ENCODE measurements at places on chromosomes 6 and 20.

DNA sequence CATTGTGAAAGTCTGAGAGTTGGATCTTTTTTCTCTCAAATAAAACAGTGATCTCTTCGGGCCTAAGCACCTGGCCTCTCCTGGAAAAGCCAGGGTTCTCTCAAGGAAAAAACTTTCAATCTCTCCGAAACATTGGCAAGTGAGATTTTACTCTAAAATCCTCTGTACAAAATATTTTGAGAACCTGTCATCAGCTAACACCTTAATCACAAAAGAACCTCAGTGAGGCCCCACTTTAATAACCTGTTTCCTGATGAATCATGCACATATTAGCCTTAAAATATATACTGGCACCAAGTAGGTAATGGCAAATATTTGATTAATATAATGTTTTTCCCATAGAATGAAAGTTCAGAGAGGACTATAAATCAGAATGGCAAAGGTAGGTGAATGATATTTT lies 177.9 kb downstream of the FRK start:
- no peak for DNase-seq

- DNase-seq = no peak
These were observed 245.1 kb downstream of the ERMARD start for GRCh38 chr6:169996378-169997051.

DNA sequence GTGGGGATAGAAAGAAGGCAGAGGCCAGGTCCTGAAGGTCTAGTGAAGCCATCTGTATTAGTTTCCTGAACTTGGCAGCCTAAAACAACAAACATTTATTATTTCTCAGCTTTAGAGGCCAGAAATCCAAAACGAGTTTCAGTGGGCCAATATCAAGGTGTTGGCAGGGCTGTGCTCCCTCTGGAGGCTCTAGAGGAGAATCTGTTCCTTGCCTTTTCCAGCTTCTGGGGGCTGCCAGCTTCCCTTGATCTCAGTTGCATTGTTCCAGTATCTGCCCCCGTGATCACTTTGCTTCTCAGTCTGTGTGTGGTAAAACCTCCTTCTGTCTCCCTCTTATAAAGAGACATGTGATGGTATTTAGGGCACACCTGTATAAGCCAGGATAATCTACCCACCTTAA lies 82.4 kb downstream of the MAFB start:
- DNase-seq = no peak

DNA sequence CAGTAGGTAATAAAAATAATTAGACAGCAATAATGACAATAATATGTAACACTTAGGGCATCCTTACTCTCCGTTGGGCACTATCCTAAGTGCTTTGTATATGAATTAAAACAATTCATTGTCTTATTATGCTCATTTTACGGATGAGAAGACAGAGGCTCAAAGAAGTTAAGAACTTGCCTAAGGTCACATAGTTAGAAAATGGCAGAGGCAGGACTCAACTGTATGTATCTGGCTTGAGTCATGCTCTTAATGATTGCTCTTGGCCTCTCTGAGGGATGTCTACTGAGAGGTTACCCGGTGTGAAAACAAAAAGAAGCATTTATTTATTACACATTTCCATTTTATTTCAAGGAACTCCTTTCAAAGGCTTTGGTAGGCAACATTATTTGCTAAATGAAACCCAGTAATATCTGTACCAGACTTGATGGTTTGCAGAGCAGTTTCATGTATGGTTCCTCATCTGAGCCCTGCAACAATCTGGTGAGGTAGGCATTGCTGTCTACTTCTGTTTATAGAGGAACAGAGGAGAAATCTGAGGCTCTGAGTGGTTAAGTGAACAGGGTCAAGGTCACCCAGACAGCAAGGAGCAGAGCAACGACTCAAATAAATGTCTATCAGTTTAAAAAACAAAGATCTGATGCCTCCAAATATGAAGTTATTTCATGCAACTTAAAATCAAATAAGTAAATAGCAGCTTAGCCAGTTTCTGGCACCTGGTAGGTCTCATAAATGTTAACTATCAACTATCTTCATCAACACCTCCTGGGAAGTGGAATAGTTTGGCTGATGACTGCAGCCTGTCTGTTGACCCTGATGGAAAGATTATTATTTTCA lies 4.2 kb upstream of the PARD6B start:
- DNase-seq = no peak

GRCh38 chr6:154986787-154987235 lies 8.3 kb upstream of the TIAM2 start:
- DNase-seq = no peak

DNA sequence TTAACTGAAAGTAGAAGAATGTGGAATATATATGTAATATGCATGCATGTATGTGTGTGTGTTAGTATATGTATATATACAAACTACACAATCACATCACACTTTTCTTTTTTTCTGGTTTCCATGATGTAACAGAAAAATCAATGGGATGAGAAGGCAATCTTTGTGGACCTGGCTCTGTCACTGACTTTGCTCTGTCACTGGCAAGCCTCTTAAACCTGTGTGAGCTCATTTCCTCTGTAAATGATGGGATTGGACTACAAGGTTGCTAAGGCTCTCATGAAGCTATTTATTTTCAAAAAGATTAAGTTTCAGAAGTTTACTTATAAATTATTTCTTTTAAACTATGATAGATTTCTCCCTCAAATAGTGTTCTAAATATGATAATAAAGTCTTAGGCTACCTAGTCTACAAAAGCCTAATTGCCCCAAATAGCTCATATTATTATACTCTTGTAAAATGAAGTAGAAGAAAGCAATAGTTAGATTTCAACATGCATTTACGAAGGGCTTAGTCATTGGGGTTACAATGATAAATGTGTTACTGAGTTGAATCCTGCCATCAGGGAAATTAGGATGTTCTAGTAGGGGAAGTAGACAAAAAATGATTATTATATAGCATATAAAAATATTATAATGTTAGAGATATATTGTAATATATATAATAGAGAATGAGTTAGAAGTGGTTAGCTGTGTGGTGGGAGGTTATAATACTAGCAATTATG lies 129.3 kb downstream of the AFG1L start:
- DNase-seq = no peak

DNA sequence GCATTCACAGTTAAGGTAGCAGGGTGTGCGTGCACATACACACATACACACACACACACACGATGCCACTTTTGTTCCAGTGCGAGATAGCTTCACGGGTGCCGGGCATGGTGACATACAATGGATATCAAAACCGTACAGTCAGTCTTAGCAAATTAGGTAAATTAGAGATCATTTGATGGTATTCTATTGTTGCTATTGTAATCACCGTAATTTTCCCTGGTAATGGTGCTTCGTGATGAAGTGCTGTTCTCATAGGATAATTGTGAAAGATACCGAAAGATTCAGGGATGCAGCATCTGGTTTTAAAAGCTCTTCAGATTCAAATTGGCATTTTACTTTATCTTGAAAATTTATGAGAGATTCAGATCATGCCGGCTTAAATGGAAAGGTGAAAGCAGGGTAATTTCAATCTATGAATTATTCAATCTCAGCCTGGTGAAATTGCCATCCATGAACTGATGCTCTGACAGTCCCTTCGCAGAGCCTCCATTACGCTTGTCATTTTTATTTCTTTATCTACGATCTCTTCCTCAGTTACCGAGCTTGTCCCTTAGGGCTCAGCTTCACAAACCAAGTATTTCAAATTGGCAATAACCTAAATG lies 71.3 kb upstream of the SOX4 start:
- DNase-seq = no peak

GRCh38 chr20:25697132-25697446 lies 436 bp upstream of the ZNF337 start:
- no peak for DNase-seq
